WTC11 (cell line): ENCODE measurements at places on chromosomes 7 and 10.
A peak's percentile ranks its signal among the peaks of the same experiment; 100 is the strongest.

GRCh38 chr10:55631071-55631654 is 729.9 kb downstream of the ZWINT start:
- DNase-seq: peak; percentile 87

- no peak for DNase-seq
Observed at GRCh38 chr7:159167139-159167538, 22.5 kb upstream of the VIPR2 start.

GRCh38 chr10:79119306-79119705 is 50.5 kb downstream of the ZMIZ1 start:
- no peak for DNase-seq

GRCh38 chr7:115851291-115851690 is 179.3 kb downstream of the TFEC start:
- no peak for DNase-seq

DNA sequence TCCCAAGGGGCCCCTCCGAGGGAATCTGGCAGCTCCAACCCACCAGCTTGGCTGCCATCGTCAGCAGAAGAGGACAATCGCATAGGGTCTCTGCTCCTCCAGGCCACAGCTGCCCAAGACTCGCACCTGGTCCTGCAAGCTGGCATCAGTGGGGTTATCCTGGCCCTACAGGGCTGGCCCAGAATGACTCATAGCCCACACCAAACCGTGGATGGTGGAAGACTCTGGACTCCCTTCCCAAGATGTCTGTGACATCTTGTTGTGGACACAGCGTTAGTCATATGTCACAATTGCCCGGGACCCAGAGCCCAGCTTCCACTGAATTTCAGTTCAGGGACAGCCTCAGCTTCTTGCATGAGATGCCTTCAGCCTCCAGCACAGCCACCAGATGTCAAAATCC is 91.5 kb upstream of the CUX1 start:
- no peak for DNase-seq

DNA sequence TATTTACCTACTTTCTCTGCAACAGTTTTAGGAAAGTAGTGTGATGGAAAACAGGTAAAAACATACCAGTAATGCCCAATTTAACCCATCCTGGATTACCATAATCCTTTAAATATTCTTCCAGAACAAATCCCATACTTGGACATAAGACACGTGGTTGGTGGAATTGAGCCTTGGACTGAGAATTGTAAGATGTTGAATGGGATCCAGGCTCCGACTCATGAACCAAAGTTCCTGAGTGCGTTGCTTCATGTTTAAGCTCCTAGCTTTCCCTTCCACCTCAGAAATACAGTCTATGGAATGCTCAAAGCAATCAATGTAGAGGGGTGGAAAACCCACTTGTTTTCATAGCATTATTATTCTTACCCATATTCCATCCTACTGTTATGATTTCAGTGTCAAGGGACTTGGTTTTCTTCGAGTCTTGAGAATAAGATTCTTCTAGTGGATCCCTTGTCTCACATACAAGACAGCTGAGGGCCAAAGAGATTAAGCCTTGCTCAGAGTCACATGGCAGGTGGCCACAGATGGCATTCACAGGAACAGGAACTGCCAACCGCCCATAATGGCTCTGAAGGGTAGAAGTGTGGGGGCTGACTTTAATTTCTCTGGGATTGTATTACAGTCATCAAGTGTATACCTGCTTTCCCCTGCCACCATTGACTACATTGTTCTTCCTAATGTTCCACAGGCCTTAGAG is 171.2 kb downstream of the GFRA1 start:
- DNase-seq: no peak

GRCh38 chr10:103188853-103189252 is 4.2 kb downstream of the NT5C2 start:
- no peak for DNase-seq

DNA sequence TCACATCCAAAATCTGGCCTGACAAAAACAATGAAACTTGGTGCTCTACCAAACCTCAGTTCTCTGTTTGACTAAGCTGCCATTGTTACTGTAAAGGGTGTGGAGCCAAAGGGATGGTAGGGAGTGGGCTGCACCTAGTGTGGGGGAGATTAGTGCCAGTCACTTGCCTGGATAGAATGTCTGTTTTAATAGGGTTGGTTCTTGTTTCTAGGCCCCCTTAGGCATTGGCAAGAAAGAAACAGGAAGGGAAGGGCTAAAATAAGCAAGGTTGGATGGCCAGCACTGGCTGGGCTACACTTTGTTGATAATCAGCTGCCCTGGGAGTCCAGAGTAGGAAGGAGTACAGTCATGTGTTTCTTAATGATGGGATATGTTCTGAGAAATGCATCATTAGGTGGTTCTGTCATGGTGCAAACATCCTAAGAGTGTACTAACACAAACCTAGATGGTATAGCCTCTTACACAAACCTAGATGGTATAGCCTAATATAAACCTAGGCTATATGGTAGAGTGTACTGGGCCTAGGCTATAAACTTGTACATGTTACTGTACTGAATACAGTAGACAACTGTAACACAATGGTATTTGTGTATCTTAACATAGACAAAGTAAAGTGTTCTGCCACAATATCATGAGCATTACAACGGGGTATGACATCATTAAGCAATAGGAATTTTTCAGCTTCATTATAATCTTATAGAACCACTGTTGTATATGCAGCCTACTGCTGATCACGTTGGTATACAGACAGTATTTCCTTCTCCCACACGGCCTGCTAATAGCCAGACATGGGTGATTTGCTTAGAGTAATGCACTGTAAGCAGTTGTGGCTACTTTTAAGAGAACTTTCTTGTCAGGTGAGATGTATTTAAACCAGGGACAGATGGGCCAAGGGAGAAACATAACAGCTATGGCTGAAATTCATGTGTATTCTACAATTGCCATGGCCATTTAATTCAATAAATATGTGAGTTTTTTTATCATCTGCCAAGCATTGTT is 15.4 kb downstream of the BBIP1 start:
- no peak for DNase-seq

DNA sequence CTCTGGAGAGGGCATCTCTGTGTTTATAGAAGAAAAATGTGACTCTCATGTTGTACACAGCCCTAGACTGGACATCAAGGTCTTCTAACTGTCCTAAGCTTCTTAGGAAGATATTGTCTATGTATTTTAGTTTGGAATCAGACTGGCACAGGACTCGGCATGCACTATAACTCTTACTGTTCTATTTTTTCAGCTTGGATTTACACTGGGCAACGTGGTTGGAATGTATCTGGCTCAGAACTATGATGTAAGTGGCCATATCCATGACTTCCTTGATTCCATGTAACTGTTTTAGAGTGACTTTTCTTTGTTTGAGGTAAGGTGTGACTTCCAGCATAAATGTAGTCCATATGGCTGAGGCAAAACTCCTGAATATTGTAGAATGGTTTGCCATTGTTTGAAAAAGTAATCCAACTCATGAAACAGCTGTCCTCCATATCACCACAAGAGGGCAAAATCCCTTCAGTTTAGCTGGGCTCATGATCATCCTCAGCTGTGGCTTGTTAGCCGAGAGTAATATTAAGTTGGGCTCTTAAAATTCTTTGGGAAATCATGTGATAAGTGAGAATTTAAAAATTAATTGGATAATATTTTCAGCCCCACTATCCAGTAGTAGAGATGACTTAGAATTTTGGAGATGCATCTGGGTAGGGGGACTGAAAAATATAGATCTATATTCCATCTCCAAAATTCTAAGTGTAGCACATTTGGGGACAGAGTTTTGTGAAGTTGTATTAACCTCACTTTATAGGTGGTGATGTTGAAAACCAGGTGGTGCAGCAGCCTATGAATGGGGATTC is 10.4 kb downstream of the STMP1 start:
- DNase-seq: no peak

GRCh38 chr7:109582211-109582610 is 1012.5 kb downstream of the DNAJB9 start:
- DNase-seq: no peak

DNA sequence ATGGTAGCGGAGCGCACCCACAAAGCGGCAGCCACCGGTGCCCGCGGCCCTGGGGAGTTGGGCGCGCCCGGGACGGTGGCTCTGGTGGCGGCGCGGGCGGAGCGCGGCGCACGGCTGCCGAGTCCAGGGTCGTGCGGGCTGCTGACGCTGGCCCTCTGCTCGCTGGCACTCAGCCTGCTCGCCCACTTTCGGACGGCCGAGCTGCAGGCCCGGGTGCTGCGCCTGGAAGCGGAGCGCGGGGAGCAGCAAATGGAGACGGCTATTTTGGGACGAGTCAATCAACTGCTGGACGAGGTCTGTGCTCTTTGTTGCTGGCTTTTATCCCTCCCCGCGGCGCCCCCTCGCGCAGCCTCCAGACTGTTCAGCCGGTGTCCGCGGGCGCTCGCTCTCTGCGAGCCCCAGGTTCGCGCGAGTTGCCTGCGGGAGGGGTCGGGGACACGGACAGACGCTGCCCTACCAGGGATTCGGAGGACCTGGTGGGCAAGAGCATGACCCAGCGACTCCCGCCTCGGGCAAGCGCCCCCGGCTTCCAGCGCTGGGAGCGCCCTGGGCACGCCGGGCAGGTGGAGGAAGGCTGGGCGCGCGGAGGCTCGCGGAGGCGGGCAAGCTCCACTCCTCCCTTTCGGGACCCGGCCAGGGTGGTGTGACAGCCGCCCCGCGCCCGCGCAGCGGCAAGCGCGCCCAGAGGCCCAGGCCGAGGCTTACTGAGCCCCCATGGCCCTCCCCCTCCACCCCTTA is 887 bp downstream of the COL13A1 start:
- peak; percentile 54 for DNase-seq

DNA sequence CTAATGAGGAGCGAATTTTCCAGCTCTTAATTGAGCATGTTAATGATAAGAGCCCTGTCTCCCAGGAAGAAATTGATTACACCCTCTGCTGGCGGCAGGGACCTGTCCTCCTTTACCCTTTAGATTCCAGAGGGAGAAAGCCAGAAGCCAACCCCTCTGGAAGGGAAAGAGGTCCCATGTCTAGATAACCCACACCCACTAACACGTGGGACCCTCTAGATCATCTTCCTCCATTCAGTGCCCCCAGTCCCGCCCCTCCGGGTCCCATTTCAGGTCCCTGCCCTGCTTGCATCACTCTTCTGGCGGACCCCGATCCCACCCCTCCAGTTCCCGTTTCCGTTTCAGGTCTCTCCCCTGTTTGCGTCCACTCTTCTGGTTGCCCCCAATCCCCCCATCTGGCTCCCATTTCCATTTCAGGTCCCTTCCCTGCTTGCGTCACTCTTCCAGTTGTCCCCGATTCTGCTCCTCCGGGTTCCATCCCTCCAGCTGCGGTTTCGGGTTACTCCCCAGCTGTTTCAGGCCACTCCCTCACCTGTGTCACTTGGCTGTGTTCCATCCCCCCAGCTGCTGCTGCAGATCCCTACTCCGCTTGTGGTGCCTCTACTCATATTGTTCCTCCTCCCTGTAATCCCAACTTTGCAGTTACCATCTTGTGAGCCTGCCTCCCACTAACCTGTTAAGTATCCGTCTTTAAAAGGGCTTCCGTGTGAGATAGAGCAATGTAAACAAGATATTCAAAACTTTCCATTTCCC is 202.4 kb downstream of the SH2D4B start:
- DNase-seq: peak; percentile 66

GRCh38 chr7:47707583-47707982 is 125.7 kb upstream of the TNS3 start:
- no peak for DNase-seq

DNA sequence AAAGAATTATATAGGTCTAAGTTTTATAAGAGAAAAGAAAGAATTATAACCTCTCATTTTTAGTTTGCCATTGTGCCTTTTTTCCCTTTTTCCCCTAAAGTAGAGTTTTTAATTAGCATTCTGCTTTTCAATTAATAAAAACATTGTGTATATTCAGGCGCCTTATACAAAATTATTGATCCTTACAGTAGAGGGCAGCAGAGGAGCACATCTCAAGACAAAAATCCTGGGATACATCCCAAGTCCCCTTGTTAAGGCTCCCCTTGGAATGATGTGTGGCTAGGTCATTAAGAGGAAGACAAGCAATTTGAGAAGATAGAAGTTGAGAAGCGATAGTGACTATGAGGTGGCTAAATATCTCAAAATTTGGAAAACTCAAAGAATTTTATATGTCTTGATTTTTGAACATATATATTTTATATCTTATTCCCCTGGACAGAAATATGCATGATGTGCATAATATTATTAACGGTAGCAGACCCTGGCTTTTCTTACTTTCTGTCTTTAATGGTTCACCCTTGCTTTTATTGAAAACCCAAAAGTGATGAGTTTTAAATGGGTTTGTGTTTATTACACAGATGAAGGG is 19.1 kb upstream of the TPK1 start:
- DNase-seq: no peak

DNA sequence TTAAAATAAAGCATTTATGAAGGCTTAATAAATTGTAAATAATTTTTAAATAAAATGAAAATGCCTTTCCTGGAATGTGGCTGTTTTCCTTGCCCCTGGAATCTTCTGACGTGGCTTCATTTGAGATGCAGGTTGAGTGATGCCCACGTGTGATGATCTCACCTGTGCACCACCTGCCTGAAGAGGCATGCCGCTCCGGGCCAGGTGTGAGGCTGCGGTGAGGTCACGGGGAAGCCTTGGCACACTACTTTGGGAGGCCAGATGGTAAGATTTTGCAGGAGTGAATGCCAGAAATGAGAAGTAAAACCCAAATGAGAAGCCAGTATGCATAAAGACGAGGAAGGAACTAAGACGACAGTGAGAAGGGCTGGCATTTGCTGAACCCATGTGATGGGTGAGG is 36.2 kb downstream of the GOT1 start:
- DNase-seq: no peak

DNA sequence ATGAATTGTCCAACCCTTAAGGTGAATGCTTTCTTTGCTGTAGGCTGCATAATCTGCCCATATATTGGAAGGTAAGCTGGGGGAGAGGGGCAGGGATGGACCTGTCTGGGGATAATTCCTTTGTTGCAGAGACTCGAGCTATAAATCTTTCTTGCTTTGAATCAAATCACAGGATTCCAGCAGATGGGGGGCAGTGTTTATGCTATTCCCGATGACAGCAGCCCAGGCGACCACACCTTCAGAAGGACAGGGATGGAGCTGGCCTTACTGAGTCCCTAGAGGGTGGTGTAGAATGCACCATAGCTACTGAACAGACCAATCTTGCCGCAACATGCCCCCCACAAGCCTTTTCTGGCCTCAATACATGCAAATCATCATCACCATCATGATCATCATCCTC is 2.5 kb downstream of the PODXL start:
- no peak for DNase-seq

- no peak for DNase-seq
Observed at GRCh38 chr10:29160150-29160617, 128.7 kb upstream of the LYZL1 start.

DNA sequence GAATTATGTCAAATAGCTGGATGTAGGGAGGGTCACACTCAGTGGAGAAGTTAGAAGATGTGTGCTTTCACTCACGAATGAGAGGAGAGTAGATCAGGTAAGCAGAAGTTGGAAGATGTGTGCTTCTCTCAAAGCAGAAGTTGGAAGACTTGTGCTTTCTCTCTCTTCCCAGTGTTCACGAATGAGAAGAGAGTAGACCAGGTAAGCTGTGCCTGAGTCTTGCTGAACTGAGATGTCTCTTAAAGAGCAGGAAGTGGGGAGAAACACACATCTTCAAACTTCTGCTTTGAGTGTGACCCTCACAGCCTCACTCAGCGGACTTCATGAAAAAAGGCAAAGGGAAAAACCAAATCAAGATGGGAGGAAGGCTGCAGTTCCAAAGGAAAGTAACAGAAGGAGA is 7.0 kb upstream of the TMEM243 start:
- DNase-seq: no peak

GRCh38 chr7:154817224-154817896 is 185.6 kb downstream of the PAXIP1 start:
- no peak for DNase-seq

- DNase-seq: no peak
Observed at GRCh38 chr7:104156842-104157277, 51.0 kb downstream of the ORC5 start.

- DNase-seq: peak; percentile 95
Observed at GRCh38 chr10:104642658-104643302, 1.7 kb downstream of the SORCS3 start.
